Motor neuron (in vitro differentiated cells): ENCODE measurements at places on chromosomes 13 and 19. TPM values are rescaled to one million over a fixed set of nuclear protein-coding genes. Genes with fewer than 3 reads are reported as not detected.

- no peak for ATAC-seq
Observed at GRCh38 chr19:6393983-6394412, 1.0 kb upstream of the GTF2F1 start.

DNA sequence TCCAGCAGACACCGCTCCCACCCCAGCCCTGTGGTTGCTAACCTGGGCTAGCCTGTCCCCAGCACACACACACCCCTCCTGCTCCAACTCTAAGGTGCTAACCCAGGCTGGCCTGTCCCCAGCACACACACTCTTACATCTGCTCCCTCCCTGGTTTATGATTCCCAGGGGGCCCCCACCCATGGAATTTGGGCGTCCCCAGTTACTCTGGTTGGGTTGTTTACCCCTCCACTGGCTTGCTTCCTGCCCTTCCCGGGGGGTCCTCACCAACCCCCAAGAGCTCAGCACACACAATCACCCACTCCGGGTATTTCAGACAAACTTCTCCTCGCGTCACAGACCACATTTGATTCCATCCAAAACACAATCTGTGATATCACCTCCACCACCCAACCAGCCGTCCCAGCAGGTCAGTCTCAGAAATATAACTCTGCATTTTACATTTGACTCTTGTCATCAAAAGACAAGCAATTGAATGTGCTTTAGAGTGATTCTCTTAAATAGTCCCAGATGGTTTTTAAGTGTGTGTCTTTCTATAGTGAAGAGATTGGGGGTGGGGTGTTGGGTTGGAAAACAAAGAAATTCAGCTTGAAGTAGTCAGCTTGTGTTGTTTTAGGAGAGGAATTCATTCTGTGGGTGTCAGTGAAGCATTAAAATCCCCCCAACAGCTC lies 20.1 kb downstream of the COL4A2 start:
- no peak for ATAC-seq

DNA sequence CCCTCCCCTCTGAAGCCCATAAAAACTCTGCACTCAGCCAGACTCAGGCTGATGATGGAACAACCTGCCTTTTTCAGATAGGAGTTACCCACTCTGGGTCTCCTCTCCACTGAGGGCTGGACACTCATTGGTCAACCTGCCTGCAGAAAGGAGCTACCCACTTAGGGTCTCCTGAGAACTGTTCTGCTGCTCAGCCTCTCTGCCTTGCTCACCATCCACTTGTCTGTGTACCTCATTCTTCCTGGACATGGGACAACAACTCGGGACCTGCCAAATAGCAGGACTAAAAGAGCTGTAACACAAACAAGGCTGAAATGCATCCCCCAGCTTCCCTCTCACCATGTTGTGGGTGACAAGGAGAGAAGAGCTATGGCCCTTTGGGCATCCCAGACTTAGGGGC lies 18.4 kb upstream of the RCBTB2 start:
- ATAC-seq, result no peak

LACC1 gene
- 2.2 and 2.9 TPM in 2 replicates for total RNA-seq

DNA sequence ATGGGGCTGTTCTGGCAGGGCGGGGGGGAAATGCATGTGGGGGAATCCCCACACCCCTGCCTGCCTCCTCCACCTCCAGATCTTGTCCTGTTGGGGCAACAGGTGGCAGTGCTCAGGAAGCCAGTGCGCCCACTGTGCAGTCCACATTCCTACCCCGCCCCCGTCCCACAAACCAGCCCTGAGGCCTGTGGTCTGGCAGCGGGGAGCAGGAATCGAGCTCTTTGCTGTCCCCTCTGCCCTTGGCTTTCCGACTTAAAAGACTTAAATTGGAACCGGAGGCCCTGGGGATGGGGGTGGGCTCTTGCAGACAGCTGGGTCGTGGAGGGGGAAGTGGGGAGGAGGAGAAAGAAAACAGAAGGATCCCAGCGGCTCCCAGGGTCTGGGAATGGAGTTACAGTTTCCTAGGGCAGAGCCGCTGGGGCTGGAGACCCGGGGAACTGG lies 4.3 kb downstream of the NANOS3 start:
- ATAC-seq, result no peak

ZNF772 gene
- total RNA-seq, result 19.9 and 20.5 TPM in 2 replicates

- ATAC-seq, result no peak
Observed at GRCh38 chr13:49421391-49421790, 22.5 kb downstream of the CAB39L start.

DNA sequence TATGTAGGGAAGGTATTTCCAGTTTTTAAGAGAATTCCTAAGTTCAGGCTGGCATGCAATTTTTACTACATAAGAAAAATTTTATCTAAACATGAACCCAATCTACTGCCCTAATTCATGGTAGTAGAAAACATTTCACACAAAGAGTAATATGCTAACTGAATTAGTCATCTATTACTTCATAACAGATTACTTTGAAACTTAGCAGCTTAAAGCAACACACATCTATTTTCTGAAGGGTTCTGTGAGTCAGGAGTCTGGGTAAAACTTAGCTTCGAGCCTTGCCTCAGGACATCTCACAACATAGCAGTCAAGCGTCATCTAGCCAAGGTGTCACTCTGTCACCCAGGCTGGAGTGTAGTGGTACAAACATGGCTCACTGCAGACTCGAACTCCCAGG lies 537.5 kb downstream of the DCT start:
- ATAC-seq, result no peak

GRCh38 chr13:46492946-46493345 lies 60.0 kb upstream of the LRCH1 start:
- no peak for ATAC-seq

DNA sequence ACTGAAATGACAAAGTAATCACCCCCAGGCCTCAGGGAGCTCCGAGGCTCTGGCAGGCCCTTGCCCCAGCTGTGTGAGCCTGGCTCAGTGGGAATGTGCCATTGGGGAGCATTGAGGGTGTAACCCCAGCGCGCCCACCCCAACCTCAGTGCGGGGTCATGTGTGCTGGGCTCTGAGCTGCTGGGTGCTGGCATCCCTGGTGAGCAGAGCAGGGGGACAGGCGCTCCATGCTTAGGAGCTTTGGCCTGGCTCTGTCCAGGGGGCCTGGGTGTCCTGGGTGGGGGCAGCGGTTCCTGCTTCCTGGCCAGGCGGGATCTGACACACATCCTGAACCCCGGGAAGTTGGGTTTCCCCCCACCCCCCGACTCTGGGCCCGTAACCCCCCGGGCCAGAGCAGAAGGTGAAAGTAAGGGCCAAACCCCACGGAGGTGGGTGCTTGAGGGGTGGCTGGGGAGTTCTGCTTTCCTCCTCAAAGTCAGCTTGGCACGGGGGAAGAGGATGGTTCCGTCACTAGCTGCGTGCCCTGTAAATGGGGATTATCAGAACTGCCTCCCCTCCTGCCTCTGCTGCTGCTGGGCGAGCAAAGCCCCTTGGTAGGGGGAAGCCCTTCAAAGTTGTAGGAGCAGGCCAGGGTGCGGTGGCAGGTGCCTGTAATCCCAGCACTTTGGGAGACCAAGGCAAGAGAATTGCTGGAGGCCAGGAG lies 1.7 kb downstream of the LRP3 start:
- ATAC-seq, result no peak

GRCh38 chr13:106858903-106859532 lies 291.1 kb upstream of the ARGLU1 start:
- ATAC-seq, result no peak

DNA sequence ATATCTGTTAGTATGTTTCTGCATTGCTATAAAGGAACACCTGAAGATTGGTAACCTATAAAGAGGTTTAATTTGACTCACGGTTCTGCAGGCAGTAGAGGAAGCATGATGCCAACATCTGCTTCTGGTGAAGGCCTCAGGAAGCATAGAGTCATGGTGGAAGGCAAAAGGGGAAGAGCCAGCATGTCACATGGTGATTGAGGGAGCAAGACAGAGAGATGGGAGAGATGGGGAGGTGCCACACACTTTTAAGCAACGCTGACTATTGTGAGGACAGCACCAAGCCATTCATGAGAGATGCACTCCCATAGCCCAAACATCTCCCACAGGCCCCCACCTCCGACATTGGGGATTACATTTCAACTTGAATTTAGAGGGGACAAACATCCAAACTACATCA lies 32.8 kb downstream of the COG6 start:
- ATAC-seq, result no peak

ZNF471 gene
- 13.4 and 23.0 TPM in 2 replicates for total RNA-seq

CYP2A6 gene
- total RNA-seq, result 1.5 and 2.0 TPM in 2 replicates

DNA sequence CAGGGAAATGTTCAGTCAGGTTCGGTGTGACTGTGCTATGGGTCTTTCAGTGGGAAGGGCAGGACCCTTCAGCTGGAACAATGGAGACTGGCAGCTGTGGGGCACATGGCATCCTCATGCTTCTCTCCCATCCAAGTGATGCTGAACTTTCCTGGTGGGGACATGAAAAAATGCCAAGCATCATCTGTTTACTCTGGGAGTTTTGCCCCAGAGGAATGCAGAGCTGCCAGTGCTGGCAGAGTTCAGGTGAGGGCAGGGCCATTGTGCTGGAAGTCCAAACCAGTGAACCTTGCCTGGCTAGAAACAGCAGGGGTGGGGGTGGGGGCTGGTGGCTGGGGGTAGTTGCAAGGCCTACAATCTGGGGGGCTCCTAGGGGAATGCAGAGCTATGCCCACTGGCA lies 1320.6 kb downstream of the PCDH9 start:
- ATAC-seq, result no peak

GRCh38 chr13:33109271-33109697 lies 93.1 kb downstream of the KL start:
- no peak for ATAC-seq

DNA sequence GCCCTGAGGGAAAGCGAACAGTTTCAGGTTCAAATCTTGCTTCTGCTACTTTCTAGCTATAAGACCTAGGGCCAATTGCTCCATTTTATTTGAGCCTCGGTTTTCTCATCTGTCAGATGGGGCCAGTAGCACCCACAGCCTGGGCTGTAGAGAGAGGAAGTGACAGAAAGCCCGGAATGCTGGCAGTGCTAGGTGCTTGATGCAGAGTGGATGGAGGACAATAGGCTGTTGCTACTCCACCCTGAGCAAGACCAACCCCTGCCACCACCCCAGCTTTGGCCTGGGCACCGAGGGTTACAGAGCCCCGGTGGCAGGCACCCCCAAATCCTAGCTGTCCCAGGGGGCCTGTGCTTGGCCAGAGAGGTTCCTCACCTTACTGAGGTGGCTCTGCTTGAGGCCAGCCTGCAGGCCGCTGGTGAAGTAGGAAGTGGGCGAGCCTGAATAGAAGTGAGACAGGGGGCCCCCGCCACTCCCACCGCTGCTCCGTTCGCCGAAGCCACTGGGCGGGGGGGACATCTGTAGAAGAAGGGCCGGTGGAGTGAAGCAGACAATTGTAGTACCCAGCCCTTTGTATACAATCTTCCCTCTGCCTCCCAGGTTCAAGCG lies 2.1 kb upstream of the FDX2 start:
- ATAC-seq, result no peak

BST2 gene
- 46.2 and 48.2 TPM in 2 replicates for total RNA-seq

DNA sequence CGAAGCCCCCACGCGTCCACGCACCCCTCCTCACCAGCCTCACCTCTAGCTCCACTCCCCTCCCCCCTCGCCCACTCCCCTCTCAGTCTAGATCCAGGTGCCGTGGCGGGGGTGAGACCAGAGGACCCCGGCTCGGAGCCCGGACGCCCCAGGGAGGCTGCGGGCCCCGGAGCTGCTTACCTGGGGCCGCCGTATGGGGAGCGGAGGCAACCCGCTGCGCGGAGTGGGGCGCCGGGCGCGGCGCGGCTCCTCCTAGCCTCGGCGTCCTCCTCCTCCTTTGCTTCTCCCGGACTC lies 353 bp downstream of the ENOX1 start:
- no peak for ATAC-seq

DNA sequence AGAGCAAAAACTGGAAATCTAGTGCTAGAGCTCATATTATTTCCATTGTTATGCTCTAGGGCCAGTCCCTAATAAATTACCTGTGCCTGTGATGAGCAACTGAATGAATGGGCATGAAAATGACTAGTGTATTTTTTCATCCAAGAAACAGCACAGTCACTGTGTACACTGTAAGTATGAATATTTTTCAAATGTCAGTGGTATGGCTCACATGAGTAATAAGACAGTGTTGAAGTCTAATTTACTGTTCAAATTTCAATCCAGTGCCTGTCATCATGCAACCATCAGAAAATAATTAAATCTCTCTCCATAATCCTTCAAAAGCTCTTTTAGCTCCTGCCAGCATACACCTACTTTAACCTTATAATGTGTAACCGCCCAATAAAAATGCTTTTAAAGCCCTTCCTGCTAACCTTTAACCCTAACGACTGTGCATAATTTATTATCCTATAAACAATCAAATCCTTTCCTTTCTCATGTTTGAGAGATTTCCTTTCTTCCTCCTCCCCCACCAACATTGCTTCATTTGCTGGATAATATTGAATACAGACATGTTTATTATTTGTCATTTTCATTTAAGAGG lies 378.3 kb downstream of the GPC5 start:
- ATAC-seq, result peak; percentile 95

CCDC169 gene
- total RNA-seq, result 8.0 and 12.6 TPM in 2 replicates

C19orf85 gene
- 0.18 and 0.41 TPM in 2 replicates for total RNA-seq

GRCh38 chr13:87234981-87235380 lies 436.2 kb upstream of the SLITRK5 start:
- no peak for ATAC-seq

- no peak for ATAC-seq
Observed at GRCh38 chr13:114096031-114096485, 36.4 kb downstream of the RASA3 start.

DNA sequence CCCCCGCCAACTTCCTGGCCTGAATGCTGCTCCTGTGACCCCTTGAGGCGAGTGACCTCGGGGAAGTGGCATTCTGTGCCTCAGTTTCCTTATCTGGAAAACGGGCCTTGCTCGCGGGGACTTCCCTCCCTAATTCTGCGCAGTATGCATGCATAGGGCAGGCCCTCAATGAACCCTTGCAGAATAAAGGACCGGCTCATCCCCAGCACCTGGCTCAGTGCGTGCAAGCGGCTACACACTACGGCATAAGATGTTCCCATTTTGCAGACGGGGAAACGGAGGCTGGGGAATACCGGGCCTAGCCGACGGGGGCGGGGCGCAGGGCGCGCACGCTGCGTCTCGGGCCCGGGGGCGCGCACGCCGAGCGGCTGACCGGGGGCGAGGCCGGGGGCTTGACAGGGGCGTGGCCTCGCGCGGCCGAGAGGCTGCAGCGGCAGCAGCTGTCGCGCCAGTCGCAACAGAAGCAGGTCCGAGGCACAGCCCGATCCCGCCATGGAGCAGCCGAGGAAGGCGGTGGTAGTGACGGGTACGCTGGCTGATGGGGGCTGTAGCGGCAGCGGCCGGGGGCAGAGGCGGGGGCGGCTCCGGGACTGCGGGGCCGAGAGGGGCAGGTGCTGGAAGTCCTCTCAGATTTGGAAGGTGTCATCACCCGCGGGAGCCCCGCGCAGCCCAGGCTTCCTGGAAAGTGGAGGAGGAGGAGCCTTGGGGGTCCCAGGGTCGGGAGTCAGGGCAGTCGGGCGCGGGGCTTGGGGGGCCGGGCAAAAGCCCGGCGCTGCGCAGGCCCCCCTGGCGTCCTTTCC lies at the start of gene PGPEP1:
PGPEP1 (plus strand) TSS at position 409 of the 800 bp plus-strand sequence; CDS start at position 493, 84 bp downstream.
- peak; percentile 69 for ATAC-seq

MEIOSIN gene
- 0.05 TPM in 1 of 2 replicates, not detected in the other for total RNA-seq
